ENCODE measurements at places on chromosomes 5 and 9. TPM values are rescaled to one million over a fixed set of nuclear protein-coding genes. Genes with fewer than 3 reads are reported as not detected.

MEGF10 gene
- not detected for total RNA-seq

CCDC69 gene
- total RNA-seq = 68.0 TPM

DNA sequence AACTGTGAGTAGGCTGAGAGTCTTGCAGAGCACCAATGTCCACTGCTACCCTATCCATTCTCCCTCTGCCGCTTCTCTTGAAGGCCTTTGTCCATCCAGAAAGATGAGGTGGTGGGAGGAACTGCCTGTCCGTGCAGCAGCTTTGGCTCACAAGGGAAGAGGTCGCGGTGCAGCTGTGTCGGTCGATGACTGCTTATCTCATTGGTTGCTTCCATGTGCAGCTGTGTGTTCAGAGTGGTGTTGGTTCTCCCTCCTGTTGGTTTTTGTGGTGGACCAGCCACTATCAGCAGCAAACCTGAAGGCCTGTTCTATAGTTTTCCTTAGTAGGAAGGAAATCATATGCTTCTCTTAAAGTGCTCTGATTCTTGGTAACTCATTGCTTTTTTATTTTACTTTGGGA lies 40.7 kb downstream of the SPTAN1 start:
- DNase-seq = no peak

DNA sequence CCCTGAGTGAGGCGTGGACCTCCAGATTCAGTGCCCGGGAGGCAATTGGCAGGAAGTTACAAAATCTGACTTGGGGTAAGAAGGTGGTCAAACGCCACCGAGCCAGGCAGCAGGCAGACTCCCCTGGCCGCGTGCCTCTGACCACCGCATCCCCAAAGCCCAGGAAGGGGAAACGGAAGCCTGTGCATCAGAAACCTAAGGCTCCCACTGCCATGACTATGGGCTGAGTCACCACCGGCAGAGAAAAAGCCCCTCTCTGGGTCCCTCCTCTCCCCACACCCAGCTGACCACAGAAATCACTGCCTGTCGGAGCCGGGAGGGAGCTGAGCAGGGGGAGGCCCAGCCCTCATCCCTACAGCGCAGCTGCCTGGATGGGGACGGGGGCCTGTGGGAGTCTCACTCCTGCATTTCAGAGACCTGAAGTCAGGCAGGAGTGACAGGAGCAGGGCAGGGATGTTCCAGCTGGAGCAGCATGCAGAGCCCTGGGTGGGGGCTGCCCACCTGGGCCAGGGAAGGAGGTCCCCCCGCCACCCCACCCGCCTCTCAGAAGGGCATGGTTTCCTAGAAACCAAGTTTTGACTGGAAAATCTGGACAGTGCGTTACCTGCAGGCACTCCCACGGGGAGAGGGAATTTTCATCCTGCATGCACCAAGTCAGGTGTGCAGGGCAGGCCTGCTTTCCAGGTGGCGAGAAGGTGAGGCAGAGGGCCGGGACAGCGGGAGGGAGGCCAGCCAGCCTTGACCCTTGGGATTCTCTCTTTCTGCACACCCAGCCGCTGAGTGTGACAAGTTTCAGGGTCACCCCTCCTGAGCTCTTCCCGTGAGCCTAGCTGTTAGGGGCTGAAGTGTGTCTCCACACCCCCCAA lies 68.2 kb downstream of the LRSAM1 start:
- no peak for DNase-seq

GRCh38 chr9:5611321-5612184 lies 17.4 kb upstream of the RIC1 start:
- no peak for DNase-seq

GRCh38 chr5:43036856-43037635 lies 3.1 kb downstream of the ANXA2R start:
- no peak for DNase-seq

DNA sequence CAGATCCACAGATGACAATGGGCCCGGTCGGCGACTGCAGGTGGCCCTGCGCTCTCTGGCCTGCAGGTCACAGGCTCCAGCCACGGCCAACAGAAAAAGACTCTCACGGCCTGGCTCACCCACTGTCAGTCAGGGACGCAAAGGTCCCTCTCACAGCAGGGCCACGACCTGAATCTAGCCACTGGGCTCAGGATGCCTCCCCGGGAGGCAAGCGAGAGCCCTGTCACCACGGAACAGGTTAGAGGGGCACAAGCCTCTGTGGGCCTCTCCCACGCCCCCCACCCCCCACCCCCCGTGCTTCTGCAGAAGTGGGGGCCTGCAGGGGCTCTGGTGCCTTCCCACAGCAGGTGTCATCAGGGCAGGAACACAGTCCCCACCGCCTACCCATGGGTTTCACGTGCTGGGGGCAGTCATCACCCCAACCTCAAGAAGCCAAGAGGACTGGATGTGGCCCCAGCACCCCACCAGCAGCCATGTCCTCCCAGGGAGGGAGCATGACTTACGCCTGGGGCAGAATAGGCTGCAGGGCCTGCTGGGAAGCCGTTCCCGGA lies 17.3 kb upstream of the EGFL7 start:
- no peak for DNase-seq

GRCh38 chr5:53403758-53404157 lies 76.7 kb upstream of the FST start:
- no peak for DNase-seq

- DNase-seq = no peak
These were observed 137.6 kb downstream of the OLFM1 start for GRCh38 chr9:135224921-135225541.

DNA sequence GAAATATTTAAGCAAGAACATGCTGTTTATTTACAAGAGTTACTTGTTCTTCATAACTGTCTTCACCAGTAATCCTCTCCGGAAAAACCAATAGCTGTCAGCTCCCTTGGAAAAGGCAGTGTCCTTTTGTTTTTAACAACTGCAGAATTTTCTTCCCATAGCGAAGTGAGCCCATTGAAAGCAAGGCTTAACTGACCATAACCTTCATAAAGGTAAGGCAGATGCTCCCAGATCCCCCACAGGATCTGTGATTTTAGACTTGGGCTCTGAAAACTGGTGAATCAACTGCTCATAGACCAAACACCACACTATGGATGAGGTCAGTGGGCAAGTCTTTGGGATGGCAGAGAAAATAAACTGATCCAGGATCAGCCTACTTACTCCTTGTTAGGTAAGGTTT lies 155.0 kb downstream of the GLIS3 start:
- DNase-seq = no peak

DNA sequence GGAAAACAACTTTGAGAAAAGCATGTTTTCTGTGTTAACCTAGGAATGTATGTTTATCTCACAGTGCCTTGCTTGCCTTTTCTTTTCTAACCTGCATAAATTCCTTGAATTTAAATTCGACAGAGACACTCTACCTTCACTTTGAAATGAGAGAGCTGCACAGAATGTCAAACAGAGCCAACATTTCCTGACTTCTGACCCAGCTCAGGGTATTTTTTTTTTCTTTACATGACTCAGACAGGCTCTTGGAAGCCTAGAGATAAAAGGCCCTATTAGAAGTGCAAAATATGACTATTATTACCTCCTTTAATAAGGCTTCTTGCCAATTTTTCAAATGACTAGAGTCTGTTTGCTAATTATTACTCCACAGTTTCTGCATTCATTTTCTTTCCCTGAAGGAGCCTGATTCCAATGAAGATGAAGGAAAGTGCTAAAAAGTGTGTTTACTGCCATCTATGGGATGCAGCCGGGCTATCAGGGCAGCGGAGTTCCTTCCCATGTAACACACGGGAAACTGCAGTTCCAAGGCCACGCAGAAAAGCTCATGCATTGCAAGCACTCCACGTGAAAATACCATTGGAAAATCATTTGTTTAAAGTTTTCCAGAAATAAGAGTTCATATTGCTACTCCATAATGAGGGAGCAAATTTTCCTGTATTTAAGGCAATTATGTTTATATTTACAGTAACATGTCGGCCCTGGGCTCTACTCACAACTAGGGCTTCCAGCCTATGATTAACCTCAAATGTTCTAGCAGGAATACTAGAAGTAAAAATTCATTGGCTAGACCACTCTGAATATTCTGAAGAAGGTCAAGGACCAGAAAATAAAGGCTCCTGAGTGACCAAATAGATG lies 485.6 kb downstream of the ZSWIM6 start:
- DNase-seq = no peak

GRCh38 chr5:112643339-112643971 lies 94.2 kb upstream of the APC start:
- no peak for DNase-seq

DNA sequence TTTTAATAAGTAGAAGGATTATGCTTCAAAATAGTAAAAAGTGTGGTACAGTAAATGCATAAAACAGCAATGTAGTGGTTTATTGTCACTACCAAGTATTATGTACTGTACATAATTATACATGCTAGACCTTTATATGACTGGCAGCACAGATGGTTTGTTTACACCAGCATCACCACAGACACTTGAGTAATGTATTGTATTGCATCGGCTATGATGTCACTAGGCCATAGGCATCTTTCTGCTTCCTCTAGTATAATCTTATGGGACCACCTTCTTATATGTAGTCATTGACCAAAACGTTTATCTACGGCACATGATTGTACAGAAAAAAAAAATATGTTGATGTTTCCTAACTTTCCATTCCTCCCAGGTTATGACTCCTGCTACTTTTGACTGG lies 31.9 kb upstream of the SSBP2 start:
- DNase-seq = no peak

- no peak for DNase-seq
These were observed 12.6 kb upstream of the EXOC3 start for GRCh38 chr5:430214-430925.

DNA sequence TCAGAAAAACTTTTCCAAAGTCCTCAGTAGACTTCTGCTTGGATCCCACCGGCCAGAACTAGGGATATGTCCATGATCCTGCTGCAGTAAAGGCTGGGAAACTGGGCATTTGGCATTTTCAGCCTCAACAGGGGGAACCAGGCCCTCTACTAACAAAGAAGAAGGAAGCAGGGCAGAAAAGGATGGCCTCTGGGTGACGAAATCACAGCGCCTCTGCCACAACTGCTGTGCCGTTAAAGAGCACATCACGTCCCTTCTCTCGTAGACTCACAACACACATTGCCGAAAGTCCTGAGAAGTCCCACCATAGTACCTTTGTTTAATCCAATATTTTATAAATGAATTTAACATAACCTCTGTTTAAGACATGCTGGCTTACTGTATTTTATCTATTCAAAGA lies 10.4 kb upstream of the AFAP1L1 start:
- DNase-seq = no peak

DNA sequence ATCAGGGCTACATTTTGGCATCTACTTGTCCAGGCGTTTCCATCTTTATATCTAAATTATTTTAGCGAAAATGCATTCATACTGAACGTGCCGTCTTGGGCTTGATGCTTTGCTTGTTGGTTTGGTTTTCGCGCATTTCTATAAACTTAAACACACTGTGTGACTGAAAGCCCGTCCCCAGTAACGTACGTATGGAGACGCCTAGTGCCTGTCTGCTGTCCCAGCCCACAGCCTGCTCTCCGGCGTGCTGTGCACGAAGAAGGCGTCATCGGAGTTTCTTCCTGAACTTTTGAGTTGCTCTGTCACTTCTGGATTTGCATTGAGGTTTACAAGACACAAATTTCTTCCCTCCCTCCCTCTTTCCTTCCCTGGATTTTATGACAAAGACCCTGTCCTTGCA lies 40.6 kb upstream of the IRX4 start:
- no peak for DNase-seq

- DNase-seq = no peak
These were observed 25.6 kb downstream of the POLR1E start for GRCh38 chr9:37511016-37512010.

- no peak for DNase-seq
These were observed 230.3 kb upstream of the TYRP1 start for GRCh38 chr9:12462861-12463260.

GRCh38 chr5:5025098-5025773 lies 114.9 kb upstream of the ADAMTS16 start:
- DNase-seq = no peak
